ENCODE measurements at places on chromosomes 6 and 20.

- no peaks in the 10 kb centered on the region for H3K27me3 ChIP-seq
- no peak overlapping the region for H3K4me3 ChIP-seq
- H3K36me3 ChIP-seq = no peaks in the 10 kb centered on the region
- H3K4me1 ChIP-seq = peaks cover 30% of the 10 kb centered on the region
Measured at GRCh38 chr6:116099036-116099435, 1.6 kb upstream of the NT5DC1 start.

DNA sequence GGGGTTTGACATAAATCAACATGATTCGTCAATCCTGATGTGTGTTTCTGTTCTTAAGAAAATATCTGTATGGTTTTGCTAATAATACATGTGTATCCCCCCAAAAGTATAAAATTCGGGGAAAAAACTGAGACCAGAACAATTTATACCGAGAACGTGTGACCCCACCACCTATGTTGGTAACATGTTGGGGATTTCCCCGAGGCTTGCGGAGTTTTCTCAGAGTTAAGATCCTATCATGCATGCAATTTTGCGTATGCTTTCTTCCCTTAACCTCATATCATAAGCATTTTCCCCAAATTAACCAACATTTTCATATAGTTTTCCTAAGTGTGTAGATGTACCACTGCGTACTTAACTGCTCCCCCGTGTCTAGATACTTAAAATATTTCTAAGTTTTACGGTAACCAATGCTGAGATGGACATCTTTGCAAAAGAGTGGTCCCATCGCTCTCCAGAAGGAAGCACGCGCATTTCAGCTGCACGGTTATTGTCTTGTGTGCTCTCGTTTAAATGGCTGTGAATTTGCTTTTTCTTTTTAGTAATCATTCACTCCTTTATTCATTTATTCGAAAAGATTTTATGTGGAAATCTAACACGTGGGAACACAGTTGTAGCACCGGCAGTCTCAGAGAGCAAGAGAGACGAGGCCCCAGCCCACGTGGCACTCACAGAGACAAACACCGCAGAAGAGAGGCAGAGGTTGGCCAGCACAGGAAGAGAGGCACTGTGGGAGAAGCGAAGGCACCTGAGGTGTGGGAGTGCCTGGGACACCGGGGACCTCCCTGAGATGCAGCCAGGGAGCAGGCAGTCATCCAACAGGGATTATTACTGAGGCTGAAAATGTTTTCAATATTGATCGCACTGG, 13.2 kb upstream of the IRF4 start:
- DNase-seq = no peak
- H3K36me3 ChIP-seq = no peaks in the 10 kb centered on the region
- no peak overlapping the region for H3K27ac ChIP-seq
- H3K4me3 ChIP-seq = no peak overlapping the region
- H3K4me1 ChIP-seq = peaks cover 8% of the 10 kb centered on the region

- no peaks in the 10 kb centered on the region for H3K4me1 ChIP-seq
- H3K36me3 ChIP-seq = no peaks in the 10 kb centered on the region
- no peak overlapping the region for H3K27ac ChIP-seq
- no peaks in the 10 kb centered on the region for H3K27me3 ChIP-seq
- no peak for DNase-seq
- no peak overlapping the region for H3K4me3 ChIP-seq
Measured at GRCh38 chr20:56574531-56575142, 41.6 kb downstream of the FAM209B start.

GRCh38 chr20:58420798-58421496, 31.9 kb downstream of the VAPB start:
- H3K4me1 ChIP-seq = peaks cover 12% of the 10 kb centered on the region
- peaks cover 11% of the 10 kb centered on the region for H3K36me3 ChIP-seq

- no peak for DNase-seq
- no peaks in the 10 kb centered on the region for H3K4me1 ChIP-seq
- H3K4me3 ChIP-seq = no peak overlapping the region
- peaks cover 4% of the 10 kb centered on the region for H3K36me3 ChIP-seq
Measured at GRCh38 chr20:63756648-63756991, 17.0 kb downstream of the SLC2A4RG start.

DNA sequence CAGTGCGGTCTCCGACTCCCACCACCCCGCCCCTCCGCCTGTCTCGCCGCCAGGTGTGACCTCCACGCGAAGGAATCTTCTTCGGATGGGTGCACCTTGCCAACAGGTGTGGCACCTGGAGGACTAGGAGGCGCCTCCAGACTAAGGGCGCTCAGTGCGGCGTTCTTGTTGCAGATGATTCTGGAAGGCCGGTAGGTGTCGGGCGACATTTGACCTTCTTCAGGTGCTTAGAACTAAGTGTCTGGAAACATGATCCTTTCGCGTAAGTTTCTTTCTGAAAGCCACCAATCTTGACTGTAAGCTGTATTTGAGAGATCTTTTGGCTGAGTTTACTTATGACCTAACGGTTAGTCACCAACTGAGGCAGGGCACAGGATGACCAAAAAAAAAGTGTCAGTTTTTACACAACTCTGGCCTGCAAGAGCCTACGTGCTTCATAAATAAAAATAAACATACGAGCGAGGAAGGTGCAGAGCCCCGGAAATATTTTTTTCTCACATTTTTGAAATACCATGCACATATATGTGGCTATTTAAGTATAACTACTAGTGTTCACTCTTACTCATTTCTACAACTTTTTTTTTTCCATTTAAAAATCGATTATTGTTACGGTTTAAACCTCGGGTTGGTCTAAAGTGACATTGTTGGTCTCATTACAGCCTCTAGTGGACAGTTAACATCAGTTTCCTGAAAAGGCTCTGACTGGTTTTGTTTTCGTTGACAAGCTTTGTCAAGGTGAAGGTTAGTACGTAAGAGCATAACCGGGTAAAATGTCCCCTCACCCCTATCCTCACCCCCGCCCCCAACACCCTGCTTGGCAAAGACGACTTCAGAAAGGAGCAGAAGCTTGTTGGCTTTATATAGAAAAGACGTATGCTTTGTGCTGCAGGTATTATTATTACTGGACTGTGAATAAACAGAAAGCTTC, 1.6 kb upstream of the ATXN1 start:
- H3K4me1 ChIP-seq = peaks cover 2% of the 10 kb centered on the region
- peak overlapping the region; percentile 55 for H3K4me3 ChIP-seq
- no peaks in the 10 kb centered on the region for H3K27me3 ChIP-seq
- peaks cover 1% of the 10 kb centered on the region for H3K36me3 ChIP-seq
- peak overlapping the region; percentile 91 for H3K27ac ChIP-seq
- DNase-seq = peak; percentile 46
